ENCODE measurements at places on chromosomes 12 and 14. TPM values are rescaled to one million over a fixed set of nuclear protein-coding genes. Genes with fewer than 3 reads are reported as not detected.

DNA sequence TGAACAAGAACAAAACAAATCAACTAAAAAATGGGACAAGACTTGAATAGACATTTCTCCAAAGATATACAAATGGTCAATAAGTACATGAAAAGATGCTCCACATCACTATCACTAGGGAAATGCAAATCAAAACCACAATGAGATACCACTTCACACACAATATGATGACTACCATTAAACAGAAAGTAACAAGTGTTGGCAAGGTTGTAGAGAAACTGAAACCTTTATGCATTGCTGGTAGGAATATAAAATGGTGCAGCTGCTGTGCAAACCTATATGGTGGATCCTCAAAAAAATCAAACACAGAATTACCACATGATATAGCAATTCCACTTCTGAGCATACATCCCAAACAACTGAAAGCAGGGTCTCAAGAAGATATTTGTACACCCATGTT lies 5.2 kb downstream of the SMAGP start:
- no peak for DNase-seq

DNA sequence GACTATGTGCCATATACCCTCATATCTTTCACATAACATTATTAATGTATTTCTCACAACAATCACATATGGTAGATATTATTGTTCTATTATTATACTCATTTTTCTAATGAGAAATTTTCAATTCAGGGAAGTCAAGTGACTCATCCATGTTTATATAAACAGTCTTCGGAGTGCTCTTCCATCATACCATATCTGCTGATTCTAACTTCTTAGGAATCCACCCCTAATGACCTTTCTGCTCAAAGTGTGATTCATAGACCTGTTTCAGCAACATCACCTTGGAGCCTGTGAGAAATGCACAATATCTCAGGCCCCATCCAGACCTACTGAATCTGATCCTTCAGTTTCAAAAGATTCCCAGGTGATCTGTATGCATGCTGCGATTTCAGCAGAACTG lies 39.8 kb upstream of the OVCH1 start:
- peak; percentile 73 for DNase-seq

DNA sequence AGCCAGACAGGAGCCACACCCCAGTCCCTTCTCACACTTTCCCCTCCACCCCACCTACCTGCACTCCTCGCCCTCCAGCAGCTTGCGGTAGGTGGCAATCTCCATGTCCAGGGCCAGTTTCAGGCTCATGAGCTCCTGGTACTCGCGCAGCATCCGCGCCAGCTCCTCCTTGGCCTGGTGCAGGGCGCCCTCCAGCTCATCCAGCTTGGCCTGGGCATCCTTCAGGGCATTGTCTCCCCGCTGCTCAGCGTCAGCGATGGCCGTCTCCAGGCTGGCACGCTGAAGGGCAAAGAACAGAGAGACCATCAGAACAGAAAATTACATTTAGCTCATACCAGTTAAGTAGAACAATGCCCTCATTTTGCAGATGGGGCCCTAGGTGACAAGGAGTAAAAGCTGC lies 5.5 kb downstream of the KRT74 start:
- no peak for DNase-seq

GRCh38 chr12:123942911-123943648 lies 29.6 kb downstream of the CCDC92 start:
- peak; percentile 66 for DNase-seq

The MBIP gene
- total RNA-seq, result 14.2 TPM

DNA sequence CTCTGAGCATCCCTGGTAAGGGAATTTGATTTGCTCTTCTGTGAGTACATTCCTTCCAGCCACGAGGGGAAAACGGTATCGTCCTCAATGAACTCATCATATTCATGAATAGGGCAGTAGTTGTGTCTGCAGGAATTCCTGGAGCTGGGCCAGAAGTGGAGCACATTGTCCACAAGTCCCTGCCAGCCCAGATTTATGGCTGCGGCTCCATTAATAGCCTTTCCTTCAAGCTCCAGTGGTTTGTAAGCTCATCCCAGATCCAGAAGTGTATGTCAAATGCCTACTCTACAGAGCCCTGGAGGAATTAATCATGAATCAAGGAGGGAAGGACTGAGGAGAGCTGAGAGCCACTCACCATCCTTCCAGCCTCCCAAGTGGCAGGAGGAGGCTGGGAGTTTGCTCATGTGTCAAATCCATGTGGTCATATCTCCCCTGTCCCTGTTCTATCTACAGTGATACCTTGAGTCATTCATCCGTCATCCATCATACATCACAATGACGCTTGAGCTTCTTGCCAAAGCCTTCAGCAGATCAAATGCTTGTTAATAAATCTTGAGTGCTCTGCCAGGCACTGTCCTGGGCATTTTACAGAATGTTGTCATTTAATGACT lies 65.5 kb downstream of the SVOP start:
- peak; percentile 46 for DNase-seq

The LPCAT3 gene
- total RNA-seq, result 11.4 TPM
